ENCODE measurements at places on chromosomes 11 and 22.

DNA sequence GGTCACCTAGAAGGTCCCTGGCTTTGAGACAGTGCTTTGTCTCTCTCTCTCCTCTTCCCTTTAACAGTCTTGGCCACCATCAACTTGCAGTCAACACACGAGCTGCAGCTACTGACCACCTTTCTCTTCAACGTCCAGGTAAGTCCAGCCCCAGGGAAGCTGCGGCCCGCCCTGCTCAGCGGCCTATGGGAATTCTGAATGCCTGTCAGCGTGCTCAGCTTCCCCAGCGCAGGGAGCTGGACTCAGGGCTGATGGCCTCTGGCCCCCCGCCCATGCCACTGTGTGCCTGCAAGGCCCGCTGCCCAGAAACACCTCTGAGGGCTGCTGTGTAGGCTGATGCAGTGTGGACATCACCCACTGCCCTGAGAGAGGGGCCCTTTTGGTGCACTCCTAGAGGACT, 32.5 kb downstream of the GLB1L2 start:
- DNase-seq, result no peak

GRCh38 chr22:22080270-22080669, 97.7 kb upstream of the TOP3B start:
- DNase-seq, result no peak

DNA sequence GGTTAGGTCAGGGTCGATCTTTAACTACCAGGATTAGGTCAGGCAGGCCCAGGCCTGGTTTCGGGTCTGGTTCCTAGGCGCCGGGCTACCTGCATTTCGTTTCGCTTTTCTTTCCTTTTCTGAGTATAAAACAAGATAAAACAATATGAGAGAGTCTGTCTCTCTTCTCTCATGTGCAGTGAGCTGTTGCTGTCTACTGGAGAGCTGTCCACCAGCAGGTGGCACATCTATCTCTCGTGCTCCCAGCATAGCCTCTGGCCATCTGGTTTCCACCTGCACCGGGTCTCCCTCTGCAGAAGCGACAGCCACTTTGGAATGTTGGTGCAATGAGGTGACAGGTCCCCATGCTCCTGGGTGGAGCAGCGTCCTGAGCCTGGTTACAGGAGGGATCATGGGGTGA, 27.6 kb downstream of the RIBC2 start:
- DNase-seq, result no peak

- no peak for DNase-seq
These were observed 215.5 kb downstream of the BUD13 start for GRCh38 chr11:116557282-116557681.

- DNase-seq, result no peak
These were observed at the start of gene CD3E for GRCh38 chr11:118304568-118305248. Gene CD3E, plus strand, starts transcription at chr11:118304730. Its CDS starts 223 bp downstream, at chr11:118304953.

DNA sequence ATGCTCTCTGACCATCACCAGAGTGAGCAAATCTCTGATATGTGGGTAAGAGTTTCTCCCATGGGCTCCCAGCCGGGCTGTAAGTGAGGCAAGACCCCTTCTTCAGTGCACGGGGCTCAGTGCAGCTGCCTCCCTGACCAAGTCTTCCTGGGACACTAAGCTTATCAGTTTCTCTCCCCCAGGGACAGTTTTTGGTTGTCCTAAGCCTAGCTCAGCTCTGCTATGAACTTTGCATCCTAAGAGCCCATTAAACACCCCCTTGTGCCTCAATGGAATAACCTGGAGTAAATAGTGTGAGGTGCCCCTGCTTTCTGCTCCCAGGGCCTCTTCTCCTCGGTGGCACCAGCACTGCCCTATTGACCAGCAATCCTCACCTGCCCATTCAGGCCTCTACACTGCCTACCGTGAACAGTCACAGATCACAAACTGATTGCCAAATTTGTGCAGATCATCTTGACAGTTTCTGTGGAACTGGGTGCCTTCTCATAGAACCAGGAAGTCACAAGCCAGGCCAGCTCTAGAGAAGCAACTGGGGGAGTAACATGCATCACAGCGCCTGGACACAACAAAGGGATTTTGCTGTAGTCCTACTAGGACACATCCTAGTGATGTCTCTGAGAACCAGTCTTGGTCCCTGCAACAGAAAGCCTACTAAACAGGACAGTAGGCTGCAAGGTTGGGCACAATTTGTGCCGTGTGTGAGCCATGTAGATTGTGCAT, 19.5 kb upstream of the IGLL5 start:
- DNase-seq, result no peak

Data from stimulated activated CD8-positive, alpha-beta memory T cell treated with anti-CD3 and anti-CD28 coated beads, Interleukin-15, amount 100 ng/mL, for 4 hours (primary cell).